ENCODE measurements at places on chromosomes 1 and 21.

DNA sequence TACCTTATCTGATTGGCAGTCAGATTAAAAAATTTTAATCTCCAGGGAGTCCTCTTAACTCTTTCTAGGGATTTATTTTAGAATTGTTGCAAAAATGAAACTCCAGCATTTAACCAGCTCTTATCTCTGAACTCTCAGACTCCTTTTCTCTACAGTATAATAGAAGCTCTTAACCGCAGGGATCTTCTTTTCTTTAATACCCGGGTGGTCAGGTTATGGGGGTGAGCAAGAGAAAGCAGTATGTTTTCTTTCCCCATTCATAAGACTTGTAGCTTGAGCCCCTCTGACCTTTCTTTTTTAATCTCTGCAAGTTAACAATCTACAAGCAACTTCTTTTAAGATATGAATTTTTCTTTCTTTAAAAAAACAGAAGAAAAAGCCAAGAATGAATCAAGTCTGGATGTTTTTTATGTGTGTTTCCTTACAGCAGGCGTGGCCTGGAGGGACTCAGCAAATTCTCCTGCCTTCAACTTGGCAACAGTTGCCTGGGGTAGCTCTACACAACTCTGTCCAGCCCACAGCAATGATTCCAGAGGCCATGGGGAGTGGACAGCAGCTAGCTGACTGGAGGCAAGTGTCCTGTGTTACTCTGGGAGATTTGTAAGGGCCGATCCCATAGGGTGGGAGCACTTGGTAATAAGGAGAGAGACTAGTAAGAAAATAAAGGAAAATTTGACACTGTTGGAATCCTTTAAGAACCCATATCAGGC, 13.4 kb upstream of the OLFML3 start:
- no peak for DNase-seq

DNA sequence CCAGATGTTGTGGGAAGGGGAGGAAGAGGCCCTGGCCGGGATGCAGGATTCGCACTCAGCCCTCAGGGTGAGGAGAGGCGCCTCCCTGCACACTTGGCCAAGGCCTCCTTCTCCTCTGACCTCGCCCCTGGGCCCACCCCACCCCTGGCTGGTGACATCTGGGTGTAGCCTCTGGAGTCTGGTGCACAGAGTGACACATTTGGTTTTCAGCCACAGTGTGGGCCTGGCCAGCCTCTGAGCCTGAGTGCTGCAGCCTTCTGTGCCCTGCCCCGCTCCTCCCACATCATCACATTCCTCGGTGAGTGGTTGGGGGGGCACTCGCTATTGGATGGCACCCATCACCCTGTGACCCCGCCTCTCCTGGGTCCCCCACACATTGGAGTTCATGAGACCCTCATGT, 45.8 kb downstream of the PRDM16 start:
- no peak for DNase-seq

DNA sequence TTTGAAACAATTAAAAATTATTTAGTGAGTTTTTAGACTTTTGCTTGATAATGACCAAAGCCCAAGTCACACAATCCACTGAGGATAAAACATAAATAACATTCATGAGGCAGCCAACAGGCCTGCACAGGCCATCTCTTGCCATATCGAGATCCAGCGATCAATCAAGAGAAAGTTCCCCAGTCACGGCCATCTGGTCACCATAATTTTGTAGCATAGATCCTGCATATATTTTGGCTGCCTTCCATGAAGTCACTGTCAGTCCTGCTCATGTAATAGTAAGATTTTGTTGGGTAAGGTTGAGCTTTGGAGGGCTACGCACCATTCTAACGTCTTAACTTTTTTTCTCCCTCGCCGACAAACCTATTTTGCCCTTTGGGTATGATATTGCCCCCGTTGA, 17.5 kb downstream of the KPNA6 start:
- no peak for DNase-seq

DNA sequence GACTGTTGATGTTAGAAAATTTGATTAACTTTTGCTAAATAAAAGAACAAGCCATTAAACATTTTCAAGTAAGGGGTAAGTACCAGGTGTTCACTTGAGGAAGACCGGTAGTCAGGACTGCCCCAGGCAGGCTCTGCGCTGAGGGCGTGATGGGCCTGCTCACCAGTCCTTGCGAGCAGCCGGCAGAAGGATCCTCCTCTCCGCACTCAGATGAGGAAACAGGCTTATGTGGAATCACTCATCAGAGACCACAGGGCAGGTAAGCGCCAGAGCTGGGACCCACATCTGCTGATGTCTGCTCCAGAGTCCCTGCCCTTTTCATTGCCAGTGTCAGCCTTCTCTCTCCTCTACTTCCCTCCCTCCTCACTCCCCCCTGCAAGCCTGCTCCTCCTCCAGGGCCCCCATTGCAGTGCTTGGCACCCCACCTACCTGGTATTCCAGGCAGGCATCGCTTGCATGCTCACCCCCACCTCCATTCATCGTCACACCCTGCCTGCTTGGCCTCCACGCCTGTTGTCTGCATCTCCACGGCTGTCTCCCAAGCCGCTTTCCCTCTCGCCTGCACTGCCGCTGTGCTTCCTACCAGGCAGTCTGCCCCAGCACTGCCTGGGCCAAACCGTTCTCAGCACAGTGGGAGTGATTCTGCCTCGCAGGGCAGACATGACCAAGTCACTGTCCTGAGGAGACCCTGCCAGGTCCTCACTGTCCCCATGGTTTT, 24.7 kb upstream of the KDM4A start:
- no peak for DNase-seq

DNA sequence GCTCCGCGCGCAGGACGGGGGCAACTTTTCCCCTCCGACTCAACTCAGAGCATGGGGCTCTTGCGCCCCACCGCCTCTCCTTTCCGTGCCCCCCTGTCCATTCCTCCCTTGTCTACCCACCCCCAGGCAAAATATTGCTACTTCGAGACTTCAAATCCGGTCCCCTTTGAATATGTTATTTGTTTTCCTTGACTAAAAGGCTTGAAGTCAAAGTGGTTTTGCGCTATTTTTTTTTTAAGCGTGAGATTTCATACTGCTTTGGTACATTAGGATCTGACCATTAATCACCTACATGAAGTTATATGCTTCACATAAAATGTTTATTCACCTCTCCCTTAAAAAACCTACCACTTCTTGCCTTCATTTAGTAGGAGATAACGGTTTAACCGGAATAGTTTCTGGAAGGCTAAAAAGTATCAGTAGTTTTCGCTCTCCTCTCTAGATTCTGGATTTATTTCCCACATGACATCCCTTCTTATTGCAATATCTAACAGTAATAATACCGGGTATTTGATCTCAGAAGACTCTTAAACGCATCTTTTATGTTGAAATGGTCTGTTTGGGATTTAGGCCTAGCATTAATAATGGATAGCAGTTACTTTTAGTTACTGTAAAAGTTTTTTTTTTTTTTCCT, 1.6 kb downstream of the NFIA start:
- no peak for DNase-seq

- no peak for DNase-seq
Observed at GRCh38 chr1:23751050-23751814, 8.0 kb downstream of the ELOA start.

GRCh38 chr1:3283849-3284248, 170.6 kb upstream of the ARHGEF16 start:
- no peak for DNase-seq

- no peak for DNase-seq
Observed at GRCh38 chr21:28489162-28489561, 503.5 kb downstream of the LTN1 start.

GRCh38 chr1:150804671-150805070, 3.4 kb downstream of the CTSK start:
- no peak for DNase-seq

DNA sequence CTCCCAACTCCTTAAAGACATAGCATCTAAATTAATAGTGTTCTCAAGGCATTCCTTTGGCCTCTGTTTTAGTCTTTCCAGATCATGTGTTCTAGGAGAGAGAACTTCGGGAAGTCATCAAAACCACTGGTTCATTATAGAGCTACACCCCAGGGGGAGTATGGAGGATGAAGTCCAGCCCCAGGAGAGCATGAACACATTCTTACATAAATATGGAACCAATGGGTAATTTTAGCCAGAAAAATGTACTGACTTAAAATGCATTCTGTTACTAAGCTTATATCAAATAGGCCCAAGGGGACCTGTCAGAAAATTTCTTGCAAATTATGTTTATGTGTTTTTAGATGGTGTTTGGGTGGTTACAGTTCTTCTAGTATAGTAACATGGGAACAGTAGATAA, 165.2 kb downstream of the NTMT2 start:
- no peak for DNase-seq

DNA sequence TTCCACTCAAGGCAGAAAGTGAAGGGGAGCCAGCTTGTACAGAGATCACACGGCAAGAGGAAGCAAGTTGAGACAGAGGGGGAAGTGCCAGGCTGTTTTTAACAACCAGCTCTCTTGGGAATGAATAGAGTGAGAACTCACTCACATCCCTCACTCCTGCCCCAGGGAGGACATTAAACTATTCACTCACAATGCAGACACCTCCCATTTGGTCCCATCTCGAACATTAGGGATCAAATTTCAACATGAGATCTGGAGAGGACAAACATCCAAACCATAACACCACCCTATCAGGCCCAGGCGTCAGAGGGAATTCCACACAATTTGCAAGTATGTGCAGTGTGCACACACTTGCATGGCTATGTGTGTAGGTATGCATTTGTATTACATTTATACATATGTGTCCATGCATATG, 62.7 kb downstream of the DMAP1 start:
- no peak for DNase-seq

GRCh38 chr21:26067836-26068594, 102.6 kb downstream of the APP start:
- DNase-seq: no peak

- no peak for DNase-seq
Observed at GRCh38 chr21:42677339-42678321, 24.2 kb downstream of the PDE9A start.

GRCh38 chr1:201213926-201214325, 23.3 kb downstream of the IGFN1 start:
- no peak for DNase-seq

DNA sequence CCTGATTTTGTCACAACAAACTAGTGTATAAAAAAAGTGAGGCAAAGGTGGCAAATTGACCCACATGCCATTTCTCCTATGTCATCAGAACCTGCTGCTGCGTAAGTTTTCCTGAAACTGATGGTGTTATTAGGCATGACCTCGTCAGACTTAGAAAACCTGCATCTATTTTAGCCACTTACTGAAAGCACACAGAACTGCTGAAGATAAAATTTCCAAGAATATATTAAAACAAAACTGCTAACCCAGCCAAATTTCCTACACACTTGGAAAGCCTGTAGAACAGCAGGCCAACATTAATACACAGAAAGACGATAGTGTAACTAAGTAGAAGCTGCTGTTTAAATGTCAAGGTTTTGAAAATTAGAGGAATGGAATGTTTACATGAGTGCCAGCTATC, 674.5 kb upstream of the CXADR start:
- DNase-seq: no peak

Data from stimulated activated CD8-positive, alpha-beta memory T cell treated with anti-CD3 and anti-CD28 coated beads, Interleukin-7, amount 100 ng/mL, for 1 hour (primary cell).